ENCODE measurements at places on chromosomes 13 and 19. TPM values are rescaled to one million over a fixed set of nuclear protein-coding genes. Genes with fewer than 3 reads are reported as not detected.

GRCh38 chr13:112756081-112756480 lies 66.2 kb downstream of the ATP11A start:
- DNase-seq, result no peak

DNA sequence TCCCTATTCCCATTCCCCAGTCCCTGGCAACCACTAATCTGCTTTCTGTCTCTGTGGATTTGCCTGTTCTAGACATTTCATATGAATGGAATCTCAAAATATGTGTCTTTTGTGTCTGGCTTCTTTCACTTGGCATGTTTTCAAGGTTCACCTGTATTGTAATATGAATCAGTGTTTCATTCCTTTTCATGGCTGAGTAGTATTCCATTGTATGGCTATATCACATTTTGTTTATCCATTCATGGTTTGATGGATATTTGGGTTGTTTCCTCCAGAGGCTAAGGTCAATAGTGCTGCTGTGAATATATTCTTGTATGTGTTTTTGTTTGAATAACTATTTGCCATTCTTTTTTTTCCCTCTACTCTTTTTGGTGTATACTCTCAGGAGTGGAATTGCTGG lies 24.4 kb downstream of the NCAN start:
- DNase-seq, result no peak

DNA sequence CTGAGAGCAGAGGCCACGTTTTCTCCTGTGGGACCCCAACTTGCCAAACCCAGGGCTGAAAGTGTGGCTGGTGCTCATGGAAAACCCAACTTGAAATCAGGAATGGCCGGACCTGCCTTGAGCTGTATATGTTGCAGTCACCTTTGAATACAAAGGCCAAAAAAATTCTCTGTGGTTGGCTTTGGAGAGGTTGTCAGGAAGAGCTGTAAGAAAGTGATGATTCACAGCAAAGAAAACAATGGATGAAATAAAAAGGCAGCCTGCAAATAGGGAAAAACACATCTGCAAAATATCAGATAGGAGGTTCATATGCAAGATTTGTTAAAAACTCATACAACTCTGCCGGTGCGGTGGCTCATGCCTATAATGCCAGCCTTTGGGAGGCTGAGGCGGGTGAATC lies 715.8 kb downstream of the UQCRFS1 start:
- no peak for DNase-seq

GRCh38 chr13:32581177-32581786 lies 5.0 kb upstream of the PDS5B start:
- DNase-seq, result no peak

Gene PRR19
- total RNA-seq, result not detected

Gene LAMP1
- total RNA-seq, result 144 TPM

Gene KLF5
- total RNA-seq, result 8.5 TPM
